Cortex of kidney (tissue), 1 donor: ENCODE measurements at places on chromosomes 3 and 15.

- DNase-seq: no peak
Observed at GRCh38 chr15:93235926-93236780, 147.1 kb upstream of the RGMA start.

DNA sequence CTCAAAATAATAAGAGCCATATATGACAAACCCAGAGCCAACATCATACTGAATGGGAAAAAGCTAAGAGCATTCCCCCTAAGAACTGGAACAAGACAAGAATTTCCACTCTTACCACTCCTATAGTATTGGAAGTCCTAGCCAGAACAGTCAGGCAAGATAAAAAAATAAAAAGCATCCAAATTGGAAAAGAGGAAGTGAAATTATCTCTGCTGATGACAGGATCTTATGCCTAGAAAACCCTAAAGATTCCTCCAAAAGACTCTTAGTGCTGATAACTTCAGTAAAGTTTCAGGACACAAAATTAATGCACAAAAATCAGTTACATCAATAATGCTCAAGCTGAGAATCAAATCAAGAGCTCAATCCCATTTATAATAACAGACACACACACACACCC is 45.9 kb upstream of the SLC2A2 start:
- no peak for DNase-seq

- DNase-seq: no peak
Observed at GRCh38 chr15:82849556-82850512, 40.4 kb downstream of the WHAMM start.

DNA sequence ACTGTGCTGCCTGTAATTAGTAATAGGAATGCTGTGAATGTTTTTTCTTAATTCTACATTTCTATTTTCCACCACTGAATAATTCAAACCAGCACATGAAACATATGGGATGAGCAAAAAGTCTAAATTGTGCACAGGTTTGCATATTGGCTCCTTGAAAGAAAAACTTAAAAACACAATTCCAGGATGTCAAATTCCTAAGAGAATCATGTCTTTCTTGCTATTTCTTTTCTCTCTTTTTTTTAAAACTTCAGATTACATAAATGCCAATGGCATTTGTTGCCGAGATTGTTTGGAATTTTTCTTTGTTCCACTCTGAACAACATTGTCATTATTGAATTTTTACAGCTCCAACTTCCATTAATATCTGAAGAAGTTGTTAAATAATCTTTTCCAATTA is 60.8 kb downstream of the VGLL3 start:
- no peak for DNase-seq

DNA sequence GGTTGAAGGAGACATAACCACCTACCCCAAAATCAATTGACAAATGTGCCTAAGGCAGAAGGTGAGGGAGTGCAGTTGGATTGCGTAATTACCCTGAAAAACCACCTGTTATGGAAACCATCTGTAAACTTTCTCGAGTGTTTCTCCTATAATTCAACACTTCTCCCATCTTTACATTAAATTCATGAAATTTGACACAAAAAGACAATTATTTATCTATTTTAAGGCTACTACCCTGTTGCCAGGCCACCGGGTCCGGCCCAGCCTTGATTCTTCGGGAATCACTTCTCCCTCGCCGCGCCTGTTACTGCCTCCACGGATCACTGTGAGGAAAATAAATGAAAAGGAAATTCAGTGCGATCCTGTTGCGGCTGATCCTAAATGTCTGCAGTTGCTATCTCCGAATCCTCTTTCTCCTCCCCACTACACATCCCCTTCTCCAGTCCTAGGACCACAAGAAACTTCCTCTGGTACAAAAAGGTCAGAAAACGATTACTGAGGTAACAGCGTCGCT is 646 bp downstream of the IQCB1 start:
- DNase-seq: no peak
